NCI-H446 (cell line): ENCODE measurements at places on chromosomes 4 and X.

DNA sequence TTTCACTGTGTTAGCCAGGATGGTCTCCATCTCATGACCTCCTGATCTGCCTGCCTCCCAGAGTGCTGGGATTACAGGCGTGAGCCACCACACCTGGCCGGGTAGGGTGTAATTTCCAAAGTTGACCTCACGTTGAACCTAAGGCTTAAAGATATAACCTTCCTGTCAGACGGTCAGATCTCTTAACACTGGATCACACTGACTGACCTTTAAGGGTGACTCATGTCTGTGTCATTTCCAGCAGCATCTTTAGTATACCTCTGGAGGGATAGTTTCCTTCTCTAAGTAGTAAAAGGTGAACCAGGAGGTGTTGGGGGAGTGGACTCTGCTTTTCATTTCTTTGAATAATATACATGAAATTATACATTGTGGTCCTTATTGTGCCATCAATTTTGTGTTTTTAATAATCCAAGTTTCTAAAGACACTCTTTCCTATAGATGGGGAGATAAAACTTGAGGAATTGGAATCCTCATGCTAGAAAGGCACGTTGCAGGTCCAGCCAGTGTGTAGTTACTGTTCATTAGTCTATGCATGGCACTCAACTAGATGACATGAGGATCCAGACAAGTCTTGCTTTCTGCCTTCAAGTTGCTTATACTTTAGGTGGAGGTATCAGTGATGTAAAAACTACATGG, 45.7 kb downstream of the ARHGAP10 start:
- DNase-seq = no peak

- DNase-seq = no peak
Measured at GRCh38 chr4:91837608-91838029, 466.1 kb upstream of the GRID2 start.

GRCh38 chr4:23061431-23061830, 368.7 kb downstream of the GBA3 start:
- DNase-seq = no peak

GRCh38 chr4:123286903-123287466, 109.6 kb upstream of the SPRY1 start:
- no peak for DNase-seq

DNA sequence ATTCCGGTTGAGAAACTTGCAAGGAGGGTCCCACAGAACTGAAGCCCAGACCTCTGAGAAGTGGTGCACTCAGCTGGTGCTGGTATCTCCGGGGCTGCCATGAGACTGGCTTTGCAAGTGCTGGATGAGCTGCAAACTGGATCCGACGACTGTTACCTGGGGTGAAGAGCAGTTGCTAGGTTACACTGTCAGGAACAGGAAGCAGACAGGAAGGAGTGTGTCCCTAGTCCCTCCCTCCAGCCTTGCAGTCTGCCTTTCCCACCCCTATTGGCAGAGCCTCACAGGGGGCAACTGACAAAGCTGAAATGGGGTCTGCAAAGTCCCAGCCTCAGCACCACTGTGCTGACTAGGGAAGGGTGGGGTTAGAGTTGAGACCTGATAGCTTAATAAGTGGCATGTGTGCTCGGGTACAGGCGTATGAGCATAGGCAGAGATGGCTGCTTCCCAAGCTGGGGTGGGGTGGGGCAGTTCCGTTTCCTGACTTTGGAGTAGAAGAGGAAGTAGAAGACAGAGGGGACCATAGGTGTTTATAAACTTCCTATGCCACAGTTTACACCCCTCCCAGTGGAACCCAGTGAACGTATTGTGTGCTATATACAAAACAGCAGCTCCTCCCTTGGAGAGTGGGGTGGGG, 18.0 kb downstream of the PPEF1 start:
- no peak for DNase-seq

DNA sequence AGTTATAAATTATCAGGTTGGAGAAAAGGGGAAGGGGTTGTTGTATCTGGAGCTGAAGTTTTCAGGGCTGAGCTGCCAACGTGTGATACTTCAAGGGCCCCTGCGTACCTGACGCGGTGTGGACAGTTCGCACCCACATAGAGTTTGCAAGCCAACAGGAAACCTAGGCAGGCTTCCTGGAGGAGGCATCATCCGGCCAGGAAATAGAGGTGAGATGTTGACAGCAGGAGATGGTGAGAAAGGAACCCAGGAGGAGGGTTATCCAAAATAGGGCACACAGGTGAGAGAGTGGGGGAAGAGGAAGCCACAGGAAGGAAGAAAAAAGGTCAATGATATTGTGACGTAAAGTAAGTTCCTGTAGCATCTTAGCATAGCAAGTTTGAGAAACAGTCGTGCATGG, 127.2 kb downstream of the DHRSX start:
- no peak for DNase-seq

- DNase-seq = no peak
Measured at GRCh38 chr4:40471923-40472322, 136.8 kb downstream of the CHRNA9 start.

- no peak for DNase-seq
Measured at GRCh38 chrX:146707781-146708180, 101.8 kb upstream of the CXorf51B start.

GRCh38 chr4:48664938-48665337, 115.1 kb downstream of the FRYL start:
- no peak for DNase-seq

GRCh38 chrX:20042221-20042620, 51.4 kb upstream of the BCLAF3 start:
- DNase-seq = peak; percentile 9

DNA sequence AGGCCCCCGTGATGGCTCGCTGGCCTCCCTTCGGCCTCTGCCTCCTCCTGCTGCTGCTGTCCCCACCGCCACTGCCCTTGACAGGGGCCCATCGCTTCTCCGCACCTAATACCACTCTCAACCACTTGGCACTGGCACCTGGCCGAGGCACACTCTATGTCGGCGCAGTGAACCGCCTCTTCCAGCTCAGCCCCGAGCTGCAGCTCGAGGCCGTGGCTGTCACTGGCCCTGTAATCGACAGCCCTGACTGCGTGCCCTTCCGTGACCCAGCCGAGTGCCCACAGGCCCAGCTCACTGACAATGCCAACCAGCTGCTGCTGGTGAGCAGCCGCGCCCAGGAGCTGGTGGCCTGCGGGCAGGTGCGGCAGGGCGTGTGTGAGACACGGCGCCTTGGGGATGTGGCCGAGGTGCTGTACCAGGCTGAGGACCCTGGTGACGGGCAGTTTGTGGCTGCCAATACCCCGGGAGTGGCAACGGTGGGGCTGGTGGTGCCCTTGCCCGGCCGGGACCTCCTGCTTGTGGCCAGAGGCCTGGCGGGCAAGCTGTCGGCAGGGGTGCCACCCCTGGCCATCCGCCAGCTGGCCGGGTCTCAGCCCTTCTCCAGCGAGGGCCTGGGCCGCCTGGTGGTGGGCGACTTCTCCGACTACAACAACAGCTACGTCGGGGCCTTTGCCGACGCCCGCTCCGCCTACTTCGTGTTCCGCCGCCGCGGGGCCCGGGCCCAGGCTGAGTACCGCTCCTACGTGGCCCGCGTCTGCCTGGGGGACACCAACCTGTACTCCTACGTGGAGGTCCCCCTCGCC, 3.0 kb downstream of the PLXNB3 start:
- no peak for DNase-seq

- DNase-seq = no peak
Measured at GRCh38 chr4:184583738-184584502, 65.3 kb downstream of the CASP3 start.

- DNase-seq = no peak
Measured at GRCh38 chr4:87575408-87575807, 32.9 kb upstream of the DSPP start.

DNA sequence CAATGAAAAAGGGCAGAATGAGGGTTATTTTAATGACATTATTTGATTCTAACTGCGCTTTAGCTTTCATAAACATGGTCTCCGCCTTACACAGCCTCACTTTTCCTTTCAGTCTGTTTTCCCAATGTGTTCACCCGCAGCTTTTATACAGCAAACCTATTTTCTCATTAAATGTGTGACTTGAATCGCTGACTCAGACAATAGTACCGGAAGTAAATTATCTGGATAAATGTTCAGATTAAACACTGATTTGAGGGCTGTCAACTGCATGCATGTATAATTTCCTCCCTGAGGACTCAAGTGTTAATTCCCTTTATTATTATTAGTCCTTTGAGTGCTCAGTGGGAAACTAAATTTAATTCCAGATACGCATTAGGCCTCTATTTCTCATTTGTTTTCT, 117.3 kb downstream of the FAM133A start:
- no peak for DNase-seq

- no peak for DNase-seq
Measured at GRCh38 chr4:142316025-142316424, 530.1 kb downstream of the INPP4B start.

GRCh38 chr4:147830987-147831386, 99.1 kb downstream of the ARHGAP10 start:
- no peak for DNase-seq

DNA sequence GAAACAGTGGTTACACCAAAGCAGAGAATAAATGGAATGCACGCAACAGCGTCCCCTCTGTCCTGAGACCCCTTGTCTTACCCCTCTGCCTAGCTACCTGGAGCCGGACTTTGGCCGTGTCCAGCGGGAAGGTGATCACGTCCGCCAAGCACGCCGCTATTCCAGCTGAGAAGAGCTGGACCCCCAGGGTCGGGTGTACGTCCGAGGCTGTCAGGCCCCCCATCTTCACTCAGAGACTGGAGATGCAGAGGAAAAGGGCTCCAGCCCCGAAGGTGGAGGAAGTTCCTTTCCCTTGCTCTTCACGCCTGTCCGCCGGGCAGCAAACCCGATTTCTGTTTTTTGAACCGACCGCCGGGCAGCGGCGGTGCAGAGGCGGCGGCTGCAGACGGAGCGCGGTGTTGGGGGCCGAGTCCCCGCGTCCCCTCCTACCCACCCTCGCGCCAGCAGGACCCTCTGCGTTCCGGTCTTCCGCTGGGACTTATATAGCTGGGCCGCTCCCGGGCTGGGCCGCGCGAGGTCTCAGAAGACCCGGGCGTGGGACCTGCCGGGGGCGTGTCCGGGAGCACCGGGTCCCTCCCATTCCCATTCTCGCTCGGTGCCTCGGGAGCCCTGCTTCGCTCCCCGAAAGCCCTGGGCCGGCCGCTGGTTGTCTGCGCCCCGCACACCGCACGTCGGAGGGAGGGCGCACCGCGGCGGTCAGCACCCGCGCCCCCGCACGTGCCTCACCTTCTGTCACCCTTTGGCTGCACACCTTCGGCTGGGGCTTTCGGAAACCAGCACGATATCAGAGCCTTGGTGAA, at the start of gene UCP1:
Gene UCP1, minus strand, starts transcription at position 455 of the 800 bp plus-strand sequence. Its CDS starts 232 bp downstream, at position 223.
- no peak for DNase-seq

- no peak for DNase-seq
Measured at GRCh38 chr4:15906020-15906443, 32.5 kb downstream of the FGFBP1 start.

GRCh38 chrX:53284684-53285447, 3.5 kb upstream of the IQSEC2 start:
- peak; percentile 6 for DNase-seq

DNA sequence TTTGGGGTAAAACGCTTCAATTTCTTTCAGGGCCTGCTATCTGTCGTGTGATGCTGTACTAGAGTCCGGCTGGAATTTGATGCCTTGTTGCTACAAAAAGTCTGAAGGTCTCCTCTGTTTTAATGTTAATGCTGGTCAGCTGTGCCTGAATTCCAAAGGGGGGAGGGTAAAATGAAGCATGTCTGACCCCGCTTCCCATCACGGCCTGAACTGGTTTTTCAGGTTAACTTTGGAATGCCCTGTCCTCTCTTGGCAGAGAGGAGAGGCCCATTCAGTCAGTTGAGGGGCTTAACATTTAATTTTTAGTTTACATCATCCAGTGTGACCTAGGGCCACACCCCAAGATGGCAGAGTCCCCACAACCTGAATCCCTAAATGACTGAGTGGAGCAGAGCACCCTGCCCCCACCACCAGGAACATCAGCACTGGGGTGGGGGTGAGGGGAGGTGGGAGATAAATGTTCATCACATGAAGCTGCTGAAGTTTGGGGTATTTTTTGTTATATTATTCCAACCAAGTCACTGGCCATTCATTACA, 47.9 kb upstream of the GPR78 start:
- DNase-seq = no peak

DNA sequence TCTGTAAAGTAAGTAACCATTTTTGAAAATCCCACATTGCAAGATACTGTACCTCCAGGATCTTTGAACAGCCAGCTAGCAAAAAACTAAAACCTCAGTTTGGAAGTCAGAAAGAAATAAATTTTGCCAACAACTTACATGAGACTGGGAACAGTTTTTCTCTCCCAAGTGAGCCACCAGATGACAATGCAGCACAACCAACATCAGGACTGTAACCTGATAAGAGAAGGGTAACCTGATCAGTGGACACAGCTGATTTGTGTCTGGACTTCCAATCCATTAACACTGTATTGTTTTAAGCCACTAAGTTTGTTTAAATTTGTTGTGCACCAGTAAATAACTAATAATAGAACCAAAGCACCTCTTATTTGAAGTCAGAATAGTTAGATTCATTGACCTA, 923.3 kb downstream of the FAT4 start:
- DNase-seq = no peak

DNA sequence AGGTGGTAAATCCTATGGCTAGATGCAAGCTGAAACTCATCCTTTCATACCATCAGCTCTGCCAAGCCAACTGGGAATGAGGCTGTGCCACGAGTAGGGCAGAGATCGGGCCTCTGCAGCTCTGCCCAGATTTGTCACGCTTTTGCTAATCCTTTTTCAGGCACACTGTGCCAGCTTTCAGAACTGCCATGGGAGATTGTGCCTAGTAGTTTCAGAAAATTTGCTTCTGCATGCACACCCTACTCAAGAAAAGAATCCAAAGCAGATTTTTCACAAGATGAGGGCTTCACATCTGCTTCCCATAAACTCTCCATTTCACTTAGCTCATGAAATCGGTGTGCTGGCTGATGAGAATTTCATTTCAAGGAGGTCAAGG, 3.3 kb upstream of the ADH7 start:
- no peak for DNase-seq

DNA sequence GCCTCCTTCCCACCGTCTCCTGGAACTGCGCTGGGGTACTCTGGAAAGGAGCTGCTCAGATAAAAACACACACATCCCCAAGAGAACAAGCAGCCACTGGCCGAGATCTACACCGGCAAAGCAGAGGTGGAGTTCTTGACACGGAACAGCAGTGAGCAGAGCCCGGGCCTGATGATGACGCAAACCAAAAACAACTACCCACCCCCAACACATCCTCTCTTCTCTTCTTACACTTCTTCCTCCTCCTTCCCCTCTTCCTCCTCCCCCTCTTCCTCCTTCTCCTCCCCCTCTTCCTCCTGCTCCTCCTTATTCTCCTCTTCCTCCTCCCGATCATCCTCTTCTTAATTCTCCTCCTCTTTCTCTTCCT, 4.6 kb downstream of the PNMA5 start:
- DNase-seq = no peak

DNA sequence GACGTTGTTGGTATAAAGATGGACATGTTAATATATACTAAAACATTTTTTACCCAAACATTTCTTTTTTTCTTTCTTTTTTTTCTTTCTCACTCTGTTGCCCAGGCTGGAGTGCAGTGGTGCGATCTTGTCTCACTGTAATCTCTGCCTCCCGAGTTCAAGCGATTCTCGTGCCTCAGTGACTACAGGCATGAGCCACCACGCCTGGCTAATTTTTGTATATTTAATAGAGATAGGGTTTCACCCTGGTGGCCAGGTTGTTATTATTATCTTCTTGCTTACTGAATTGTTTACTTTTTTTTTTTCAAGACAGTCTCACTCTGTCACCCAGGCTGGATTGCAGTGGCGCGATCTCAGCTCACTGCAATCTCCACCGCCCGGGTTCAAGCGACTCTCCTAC, 68.8 kb downstream of the HOPX start:
- DNase-seq = no peak
